NCI-H510A (cell line): ENCODE measurements at places on chromosomes 4 and X.

- DNase-seq, result no peak
Observed at GRCh38 chr4:152482211-152482610, 53.7 kb downstream of the FBXW7 start.

- no peak for DNase-seq
Observed at GRCh38 chr4:26723216-26723615, 137.4 kb upstream of the STIM2 start.

GRCh38 chrX:41664375-41664901 is 24.3 kb upstream of the GPR34 start:
- DNase-seq, result no peak

DNA sequence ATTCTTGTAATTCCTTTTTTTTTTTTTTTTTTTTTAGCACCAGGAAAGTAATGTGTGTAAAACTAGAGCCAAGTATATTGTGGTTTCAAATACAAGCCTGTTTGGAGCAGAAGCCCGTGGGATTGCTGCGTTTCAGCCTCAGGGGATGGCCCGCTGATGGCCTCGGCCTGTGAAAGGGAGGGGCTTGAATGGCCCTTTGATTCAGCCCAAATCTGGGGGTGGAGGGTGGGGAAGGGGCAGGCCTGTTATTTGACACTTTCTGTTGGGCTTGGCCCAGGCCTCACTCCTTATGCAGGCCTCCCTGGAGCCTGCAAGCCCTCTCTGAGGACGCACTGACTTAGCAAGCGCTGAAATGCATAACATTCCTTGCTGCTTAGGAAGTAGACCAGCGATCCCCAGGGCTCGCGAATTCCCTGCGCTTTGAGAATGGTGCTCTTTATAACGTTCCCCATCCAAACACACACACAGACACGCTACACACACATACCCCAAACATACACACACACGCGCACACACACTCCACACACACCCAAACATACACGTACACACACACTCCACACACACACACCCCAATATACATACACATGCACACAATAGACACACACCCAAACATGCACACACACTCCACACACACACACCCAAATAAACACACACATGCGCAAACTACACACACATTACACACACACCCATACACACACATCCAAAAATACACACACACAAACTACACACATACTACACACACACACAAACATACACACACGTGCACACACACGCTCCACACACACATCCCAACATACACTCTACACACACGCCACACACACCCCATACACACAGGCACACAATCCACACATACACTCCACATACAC is 29.6 kb downstream of the TLR10 start:
- DNase-seq, result no peak

DNA sequence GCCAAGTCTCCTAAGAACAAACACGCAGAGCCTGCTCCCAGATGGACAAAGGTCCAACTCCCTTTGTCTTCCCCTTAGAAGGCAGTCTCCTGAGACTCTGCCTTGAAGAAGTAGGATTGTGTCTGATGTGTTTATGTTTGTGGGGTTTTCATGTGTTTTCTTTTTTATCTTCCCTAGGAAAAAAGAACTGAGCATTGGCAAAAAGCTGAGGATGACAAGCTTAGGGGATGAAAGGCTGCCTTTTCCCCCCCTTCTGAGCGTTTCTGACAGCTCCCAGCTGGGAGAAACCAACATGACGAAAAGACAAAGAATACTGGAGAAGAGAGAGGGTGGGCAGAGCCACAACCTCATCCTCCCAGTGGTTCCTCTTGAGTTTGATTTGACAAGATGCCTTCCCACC is 181.1 kb downstream of the EVC2 start:
- no peak for DNase-seq

- DNase-seq, result no peak
Observed at GRCh38 chr4:41538887-41539498, 1.0 kb downstream of the LIMCH1 start.

- DNase-seq, result no peak
Observed at GRCh38 chrX:9635803-9636202, 129.8 kb downstream of the GPR143 start.

DNA sequence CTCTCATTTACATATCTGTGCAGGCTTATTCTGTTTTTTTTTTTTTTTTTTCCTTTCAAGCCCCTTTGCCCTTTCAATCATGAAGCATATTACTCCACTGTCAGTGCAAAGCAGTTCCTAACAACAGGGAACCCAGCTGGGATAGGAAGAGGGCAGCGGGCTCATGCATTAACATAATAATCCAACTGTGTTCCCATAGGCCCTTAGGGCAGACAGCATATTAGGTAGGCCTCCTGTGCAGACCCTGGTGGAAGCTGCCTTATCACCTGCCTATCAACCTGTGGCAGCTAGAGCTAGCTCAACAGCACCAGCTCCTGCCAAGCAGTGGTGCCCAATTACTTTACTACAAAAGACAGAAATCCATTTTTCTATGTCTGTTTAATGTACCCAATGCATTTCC is 49.3 kb downstream of the SLC10A7 start:
- DNase-seq, result no peak

DNA sequence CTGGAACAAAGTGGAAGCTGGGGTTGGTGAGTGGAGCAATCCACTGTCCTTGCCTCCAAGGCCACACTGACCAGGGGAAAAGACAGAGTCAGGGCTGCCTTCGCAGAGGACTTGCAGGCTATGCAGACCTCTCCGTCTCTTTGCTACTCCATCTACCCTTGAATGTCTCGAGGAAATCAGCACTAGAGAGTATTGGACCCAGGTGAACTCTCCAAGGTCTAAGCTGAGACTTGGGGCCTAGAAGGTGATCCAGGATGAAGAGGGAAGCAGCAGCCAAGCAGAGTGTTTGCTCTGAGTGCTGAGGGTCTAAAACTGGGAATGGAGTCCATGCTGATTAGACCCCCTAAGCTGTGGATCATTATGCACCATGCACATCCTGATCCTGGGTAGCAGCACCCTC is 54.5 kb downstream of the ANXA3 start:
- DNase-seq, result no peak

- DNase-seq, result no peak
Observed at GRCh38 chrX:40377684-40378083, 203.1 kb upstream of the ATP6AP2 start.

GRCh38 chrX:53587795-53588420 is 98.6 kb downstream of the HUWE1 start:
- DNase-seq, result no peak

DNA sequence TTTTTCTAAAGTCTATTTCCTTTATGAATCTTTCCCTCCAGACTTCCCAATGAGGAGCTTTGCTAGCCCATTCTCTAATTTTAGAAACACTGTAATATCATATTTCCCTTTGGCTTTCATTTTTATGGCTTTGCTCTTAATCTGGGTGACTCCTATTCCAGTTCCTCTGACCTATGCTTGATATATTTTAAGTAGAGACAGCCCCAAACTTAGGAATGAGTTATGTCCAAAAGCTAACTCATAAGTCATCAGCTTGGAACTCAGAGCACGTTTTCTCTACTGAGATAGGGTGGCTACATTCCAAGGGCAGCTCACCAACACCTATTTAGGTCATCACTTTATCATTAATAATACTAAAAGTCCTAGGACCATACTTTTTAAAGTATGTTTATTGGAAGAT is 77.8 kb downstream of the OR13H1 start:
- no peak for DNase-seq

GRCh38 chr4:127400731-127401346 is 231.9 kb upstream of the INTU start:
- DNase-seq, result no peak

- DNase-seq, result no peak
Observed at GRCh38 chrX:10358958-10359357, 202.2 kb downstream of the CLCN4 start.

DNA sequence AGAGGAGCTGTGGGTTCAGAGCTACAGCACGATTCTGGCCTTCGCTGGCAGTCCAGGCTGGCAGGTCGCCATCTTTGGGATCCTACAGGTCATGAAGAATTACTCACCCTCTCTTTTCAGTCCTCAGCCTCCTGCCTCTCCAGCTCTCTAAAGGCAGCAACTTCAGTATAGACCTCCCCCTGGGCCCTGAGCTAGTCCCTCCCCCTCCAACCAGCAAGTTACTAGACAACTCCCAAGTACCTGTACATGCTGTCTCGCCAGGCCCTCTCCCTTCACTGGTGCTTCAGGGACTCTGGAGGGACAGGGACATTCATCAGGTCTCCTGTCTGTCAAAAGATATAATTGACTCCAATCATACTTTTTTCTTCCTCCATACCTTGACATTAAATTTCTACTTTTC is at the start of gene GPR119:
TSS of gene GPR119 (minus strand) at position 155 of the 400 bp plus-strand sequence. CDS start 227 bp downstream, outside the sequence.
- no peak for DNase-seq

DNA sequence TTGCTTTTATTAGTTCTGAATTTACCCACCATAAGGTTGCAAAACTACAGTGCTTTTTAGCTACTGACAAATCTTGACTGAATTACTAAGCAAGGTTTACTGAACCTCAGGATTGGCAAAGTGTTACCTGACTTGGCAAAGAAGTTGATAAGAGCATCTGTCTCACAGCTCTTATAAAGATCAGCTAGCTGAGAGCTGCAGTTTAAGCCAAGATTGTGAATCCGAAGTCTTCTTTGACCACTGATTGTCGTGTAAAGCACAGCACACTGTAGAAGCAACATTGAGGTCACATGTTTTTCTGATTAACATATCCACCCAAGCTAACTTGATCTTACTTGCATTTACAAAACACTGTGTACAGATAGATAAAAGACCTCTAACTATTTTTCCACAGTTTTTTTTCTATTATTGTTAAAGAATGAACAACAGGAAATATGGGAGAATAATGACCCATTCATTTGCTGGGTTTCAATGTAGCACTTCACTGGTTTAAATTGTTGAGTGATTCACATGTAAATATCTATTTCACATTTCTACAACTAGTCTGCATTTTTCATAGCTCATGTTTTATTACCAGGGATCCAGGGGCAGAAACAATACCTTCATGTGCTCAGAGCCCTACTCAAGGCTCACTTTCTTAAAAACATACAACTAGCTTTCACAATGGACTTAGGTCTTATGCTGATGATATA is 54.0 kb downstream of the METTL14 start:
- DNase-seq, result no peak

GRCh38 chrX:130393451-130394074 is 8.1 kb upstream of the GPR119 start:
- no peak for DNase-seq

- DNase-seq, result no peak
Observed at GRCh38 chr4:680928-681645, 6.7 kb downstream of the MYL5 start.
